ENCODE measurements at places on chromosomes 7 and 10.

- DNase-seq: no peak
Observed at GRCh38 chr10:95467162-95467599, 94.0 kb downstream of the SORBS1 start.

GRCh38 chr7:35533902-35534301 is 161.0 kb downstream of the HERPUD2 start:
- no peak for DNase-seq

DNA sequence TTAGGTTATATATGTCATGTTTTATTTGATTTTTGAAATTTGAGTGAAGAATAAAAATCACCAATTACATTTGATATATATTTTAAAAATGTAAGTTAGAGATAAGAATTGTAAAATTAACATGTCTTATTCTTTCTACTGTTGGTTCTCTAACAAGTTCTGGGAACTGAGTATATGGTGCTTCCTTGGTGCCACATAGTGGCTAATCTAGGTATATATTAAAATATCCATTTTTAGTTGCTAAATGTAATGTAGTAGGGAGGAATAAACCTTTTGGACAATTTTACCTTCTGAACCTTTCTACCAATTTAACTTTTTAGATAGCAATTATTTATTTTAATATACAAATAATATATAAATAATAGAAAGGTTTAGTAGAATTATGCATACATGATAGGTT is 17.5 kb downstream of the CFAP69 start:
- no peak for DNase-seq

DNA sequence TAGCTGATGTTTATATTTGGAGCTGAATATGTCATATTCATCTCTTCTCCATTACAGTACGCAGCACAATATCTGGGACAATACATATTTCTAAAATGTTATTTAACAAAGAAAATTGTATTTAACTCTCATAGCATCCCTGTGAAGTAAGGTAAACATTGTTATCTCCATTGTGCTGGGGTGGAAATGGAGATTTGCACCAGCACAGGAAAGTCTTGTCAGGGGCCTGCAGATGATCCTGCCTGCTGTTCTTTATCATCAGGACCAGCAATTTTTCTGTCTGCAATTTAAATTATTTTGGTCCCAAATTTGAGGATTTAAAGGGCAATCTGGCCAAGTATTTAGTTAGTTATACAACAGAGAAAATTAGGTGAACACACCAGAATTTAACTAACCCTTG is 144.4 kb downstream of the CPED1 start:
- DNase-seq: no peak

DNA sequence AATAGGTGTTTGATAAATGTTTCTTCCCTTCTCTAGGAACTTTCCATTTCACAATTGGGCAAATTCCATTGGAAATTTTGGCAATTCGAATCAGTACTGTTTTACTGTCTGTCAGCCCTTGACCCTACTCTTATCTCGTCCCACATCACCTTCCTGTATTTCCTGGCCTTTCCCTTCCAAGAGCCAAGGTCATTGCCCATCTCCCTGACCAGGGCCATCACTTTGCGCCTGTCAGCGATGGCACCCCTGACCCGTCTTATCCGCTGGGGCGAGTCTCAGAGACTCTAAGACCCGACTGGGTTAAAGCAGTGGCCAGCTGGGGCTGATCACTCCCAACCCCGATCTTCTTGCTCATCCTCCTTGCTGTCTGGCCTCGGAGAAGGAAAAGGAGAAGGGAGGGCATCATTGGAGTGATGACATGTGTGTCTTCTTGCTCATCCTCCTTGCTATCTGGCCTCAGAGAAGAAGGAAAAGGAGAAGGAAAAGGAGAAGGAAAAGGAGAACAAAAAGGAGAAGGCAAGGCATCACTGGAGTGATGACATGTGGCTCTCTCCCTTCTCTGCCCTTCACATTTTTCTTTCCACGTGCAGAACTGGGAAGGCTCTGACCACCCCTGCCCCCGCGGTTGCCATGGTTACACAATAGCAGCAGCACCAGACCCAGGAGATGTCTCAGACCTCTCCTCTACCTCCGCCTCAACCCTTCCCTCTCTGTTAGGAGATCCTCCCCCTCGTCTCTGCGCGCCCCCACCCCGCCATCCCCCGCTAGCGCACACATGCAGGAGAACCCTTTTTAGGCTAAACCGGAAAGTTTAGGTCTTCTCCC is 2.0 kb downstream of the SEMA3D start:
- DNase-seq: no peak

- DNase-seq: no peak
Observed at GRCh38 chr10:58282615-58283014, 13.7 kb downstream of the CISD1 start.

All from esophagus squamous epithelium (tissue), 5 donors.